ENCODE measurements at places on chromosomes 2 and 18. TPM values are rescaled to one million over a fixed set of nuclear protein-coding genes. Genes with fewer than 3 reads are reported as not detected.

Gene CCDC74B
- 3.0 TPM for total RNA-seq

Gene SLC5A7
- total RNA-seq = 0.05 TPM

DNA sequence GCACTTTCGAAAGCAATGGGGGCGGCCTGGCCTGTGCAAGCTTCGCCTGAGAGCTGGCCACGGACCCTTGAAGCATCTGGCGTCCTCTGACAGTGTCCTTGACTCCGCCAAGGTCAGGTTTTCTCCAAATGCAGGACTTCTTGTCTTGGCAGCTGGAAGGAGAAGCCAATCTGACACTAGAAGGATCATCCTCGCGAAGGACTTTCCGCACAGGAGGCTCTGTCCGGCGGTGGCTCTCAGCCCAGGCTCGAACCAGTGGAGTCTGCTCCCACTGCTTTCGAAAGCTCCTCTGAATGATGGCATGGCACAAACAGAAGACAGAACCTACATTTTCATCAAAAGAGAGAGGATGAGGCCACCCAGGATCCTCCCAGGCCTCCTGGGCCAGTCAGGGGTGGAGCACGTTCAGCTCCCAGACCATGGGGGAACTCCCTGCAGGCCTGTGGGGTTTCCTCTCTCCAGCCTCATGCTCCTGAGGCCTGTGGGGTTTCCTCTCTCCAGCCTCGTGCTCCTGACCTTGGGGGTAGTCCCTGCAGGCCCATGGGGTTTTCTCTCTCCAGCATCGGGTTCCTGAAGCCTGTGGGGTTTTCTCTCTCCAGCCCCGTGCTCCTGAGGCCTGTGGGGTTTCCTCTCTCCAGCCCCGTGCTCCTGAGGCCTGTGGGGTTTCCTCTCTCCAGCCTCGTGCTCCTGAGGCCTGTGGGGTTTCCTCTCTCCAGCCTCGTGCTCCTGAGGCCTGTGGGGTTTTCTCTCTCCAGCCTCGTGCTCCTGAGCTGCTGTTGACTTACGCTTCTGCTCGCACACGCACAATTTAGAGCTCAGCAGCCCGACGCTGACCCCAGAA lies 396.5 kb upstream of the SALL3 start:
- DNase-seq = no peak

DNA sequence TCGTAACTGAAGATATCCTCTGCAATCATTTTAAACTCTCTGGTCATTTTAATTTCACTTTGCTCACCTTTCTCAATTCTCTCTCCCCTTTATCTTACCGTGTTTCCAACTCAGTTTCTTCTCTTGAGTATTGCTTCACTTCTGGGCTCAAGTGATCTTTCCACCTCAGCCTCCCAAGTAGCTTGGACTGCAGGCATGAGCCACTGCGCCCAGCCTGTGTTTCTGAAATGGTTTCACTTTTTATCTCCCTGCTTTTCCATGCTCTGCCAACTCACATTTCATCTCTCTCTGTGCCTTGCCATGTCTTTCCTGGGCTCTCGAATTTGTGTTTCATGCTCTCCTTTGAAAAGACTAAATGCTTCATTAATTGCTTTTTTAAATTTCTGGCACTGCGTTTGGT lies 30.5 kb upstream of the TMEM131 start:
- DNase-seq = no peak

GRCh38 chr2:33298233-33298632 lies 178.2 kb upstream of the RASGRP3 start:
- peak; percentile 96 for DNase-seq

Gene TMEM198
- total RNA-seq = 3.8 TPM

- DNase-seq = no peak
Observed at GRCh38 chr2:240024766-240025165, 376 bp downstream of the NDUFA10 start.

DNA sequence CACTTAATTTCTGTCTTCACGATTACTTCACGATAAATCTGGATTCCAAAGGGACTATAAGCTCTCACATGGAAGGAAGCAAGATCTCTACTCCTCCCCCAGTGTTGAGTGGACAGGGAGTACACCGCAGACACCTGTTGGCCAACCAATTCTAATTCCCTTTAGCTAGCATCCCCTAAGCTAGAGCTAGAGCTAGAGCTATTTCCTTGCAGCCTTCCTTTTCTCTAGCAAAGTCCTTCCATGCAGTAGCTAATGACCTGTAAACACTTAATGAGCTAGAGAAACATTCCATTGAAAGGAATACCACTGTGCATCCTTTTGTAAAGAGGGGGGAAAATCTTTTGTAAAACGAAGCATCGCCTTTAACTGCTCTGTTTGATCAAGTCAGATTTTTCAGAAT lies 56.5 kb downstream of the BCL11A start:
- DNase-seq = no peak

DNA sequence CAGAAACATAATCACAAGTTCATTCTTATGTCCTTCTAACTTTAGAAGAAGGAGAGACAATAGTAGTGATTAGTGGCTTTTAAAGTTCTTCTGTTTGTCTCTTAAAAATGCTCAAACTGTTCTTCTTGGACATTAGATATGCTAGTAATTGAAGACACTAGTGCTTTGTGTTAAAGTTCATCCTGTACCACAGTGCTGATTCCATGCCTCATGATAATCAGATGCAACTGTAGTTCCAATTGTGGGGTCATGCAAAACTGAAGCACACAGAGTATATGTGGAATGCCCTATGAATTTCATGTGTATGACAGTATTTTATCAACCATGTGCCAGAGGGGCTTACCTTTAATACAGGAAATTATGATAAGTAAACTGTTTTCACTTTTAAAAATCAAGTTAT lies 11.4 kb upstream of the KCNJ13 start:
- no peak for DNase-seq

- DNase-seq = peak; percentile 80
Observed at GRCh38 chr2:23595601-23596251, 210.7 kb downstream of the KLHL29 start.

Gene MSTN
- not detected for total RNA-seq

DNA sequence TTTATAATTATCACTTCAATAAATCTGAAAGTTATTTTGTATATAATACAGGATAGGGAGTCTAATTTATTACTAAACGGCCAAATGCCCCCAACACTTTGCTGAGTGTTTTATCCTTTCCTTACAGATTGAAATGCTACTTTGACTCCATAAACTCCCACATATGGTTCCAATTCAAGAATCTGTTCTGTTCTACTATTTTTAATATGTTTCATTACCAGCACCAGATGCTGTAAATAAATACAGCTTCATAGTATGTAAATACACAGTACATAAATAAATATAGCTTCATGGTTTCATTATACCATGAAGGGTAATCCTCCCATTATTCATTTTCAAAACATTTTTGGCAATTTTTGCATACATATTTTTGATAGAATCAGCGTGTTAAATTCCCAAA lies 34.0 kb upstream of the MREG start:
- DNase-seq = no peak

Gene TRAF3IP1
- 17.8 TPM for total RNA-seq

GRCh38 chr2:148999451-148999921 lies 39.0 kb upstream of the LYPD6B start:
- no peak for DNase-seq

DNA sequence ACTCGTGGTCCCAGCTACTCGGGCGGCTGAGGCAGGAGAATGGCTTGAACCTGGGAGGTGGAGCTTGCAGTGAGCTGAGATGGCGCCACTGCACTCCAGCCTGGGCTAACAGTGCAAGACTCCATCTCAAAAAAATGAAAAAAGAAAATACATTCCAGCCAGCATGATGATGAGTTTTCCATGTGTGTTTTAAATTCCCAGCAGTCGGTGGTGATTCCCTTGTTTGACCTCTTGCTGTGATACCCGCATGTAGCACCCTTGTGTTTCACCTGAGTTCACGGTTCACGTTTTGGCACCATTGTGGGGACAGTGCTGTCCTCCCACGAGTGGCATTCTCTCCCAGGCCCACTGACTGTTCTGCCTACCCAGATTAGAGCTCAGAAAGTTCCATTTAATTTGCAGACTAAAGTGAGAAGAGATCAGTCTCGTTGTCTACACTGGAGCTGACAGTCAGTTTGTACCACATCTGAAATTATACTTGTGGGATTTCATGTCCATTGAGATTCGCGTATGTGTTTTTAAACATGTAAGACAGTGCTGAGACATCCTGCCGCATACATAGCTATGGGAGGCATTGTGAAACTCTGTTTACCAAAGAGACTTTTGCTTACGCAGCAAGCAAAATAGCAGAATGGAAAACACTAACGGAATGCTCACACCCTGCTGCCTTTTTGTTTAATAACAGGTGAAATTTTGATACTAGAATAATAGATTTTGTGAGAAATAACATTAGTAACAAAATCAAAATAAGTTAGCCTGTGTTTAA lies 157.1 kb downstream of the GBX2 start:
- no peak for DNase-seq

Gene ZNF804A
- total RNA-seq = 0.32 TPM

DNA sequence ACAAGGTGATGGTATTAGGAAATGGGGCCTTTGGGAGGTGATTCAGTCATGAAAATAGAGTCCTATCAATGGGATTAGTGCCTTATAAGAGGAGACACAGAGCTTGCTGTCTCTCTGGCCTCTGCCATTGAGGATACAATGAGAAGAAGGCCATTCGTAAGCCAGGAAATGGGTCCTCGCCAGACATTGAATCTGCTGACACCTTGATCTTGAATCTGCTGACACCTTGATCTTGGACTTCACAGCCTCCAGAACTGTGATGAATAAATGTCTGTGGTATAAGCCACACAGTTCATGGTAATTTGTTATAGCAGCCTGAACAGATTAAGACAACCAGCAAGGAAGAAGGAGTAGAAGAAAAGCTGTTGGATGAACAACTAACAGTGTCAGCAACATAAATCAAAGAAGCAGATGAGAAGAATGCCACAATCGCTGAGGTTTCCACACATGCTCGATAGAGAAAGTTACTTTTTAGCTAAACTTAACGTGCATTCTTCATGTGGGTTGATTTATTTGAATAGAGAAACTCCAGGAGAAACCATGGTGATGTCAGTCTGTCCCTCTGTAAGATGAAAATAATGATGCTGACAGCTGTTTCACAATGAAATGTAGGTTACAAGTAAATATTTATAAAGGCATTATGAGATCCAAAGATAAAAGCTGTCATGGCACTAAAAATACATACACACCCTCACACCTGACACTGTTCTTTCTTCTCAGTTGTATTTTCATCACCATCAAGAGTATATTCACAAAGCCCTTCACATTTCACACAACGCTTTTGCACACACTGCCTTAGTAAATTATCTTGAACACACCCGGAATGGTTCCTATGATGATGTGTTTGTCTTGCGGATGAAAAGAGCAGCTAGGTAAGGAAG lies 153.7 kb upstream of the NCK2 start:
- no peak for DNase-seq

DNA sequence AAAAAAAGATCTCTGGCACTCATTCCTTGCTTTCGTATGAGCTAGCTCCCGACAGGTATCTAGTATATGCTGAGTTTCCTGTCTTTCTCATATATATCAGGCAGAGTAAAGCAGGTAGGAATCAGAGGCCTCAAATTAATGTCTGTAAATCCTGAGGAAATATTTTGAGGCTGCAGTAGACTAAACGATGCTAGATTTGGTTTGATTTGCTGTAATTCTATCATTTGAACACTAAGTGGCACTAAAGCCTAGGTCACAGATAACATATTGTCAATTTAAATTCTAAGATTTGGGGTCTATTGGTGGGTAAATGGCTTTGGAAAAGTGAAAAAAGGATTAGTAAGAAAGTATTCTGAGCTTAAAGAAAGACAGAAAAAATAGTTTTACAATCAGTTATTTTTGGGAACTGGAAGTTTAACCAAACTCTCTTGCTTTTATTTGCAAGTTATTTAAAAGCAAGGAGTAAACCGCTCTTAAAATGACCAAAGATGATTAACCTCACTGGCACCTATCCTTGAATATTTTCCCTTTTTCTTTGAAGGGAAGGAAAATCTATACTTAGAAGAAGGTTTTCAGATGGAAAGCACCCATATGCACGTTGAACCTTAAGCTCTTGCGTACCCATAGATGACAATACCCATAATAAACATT lies 37.6 kb upstream of the SLC4A10 start:
- peak; percentile 29 for DNase-seq

Gene IGFBP2
- total RNA-seq = 944 TPM

Gene DAPL1
- not detected for total RNA-seq

DNA sequence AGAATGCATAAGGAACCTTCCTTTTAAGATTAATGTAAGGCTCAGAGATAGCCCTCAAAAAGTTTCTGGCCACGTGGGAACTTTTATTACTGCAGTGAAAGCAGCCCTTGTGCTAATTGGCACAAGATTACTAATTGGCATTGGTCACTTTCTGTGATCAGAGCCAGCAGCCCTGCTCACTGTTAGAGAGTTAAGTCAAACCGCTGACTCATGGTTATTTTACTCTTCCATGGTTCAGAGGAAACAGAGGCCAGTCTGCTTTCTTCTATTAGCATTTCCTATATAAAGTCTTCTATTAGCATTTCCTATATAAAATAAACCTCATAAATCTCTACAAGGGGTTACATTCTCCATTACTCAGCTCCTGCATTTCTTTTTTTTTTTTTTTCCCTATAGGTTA lies 1.5 kb upstream of the SLC35G4 start:
- no peak for DNase-seq

Gene TUBA3E
- total RNA-seq = not detected

GRCh38 chr2:27795093-27795834 lies 23.7 kb downstream of the MRPL33 start:
- no peak for DNase-seq

- DNase-seq = no peak
Observed at GRCh38 chr2:609881-610280, 67.3 kb downstream of the TMEM18 start.

GRCh38 chr2:199366406-199366805 lies 91.3 kb downstream of the SATB2 start:
- peak; percentile 63 for DNase-seq

- peak; percentile 10 for DNase-seq
Observed at GRCh38 chr2:177489719-177490301, 97.2 kb downstream of the AGPS start.

- DNase-seq = no peak
Observed at GRCh38 chr2:7071916-7072556, 154.8 kb downstream of the RNF144A start.

DNA sequence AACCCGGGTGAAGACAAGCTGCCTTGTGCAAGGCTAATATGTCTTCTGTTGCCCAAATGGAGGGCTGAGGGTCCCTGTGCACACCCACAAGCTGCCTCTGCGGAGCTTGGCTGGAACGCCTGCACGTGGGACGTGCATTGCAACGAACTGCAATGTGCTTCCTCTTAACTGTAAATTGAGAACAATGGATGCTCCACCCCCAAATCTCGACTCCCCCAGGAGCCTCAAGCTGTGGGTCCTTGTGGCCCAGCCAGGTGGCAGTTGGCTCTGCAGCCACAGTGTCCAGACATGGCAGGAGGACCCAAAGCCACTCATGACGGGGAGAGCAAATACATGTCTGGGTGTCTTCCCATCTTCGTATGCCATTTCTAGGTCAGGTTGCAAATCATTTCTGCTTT lies 90.1 kb downstream of the TWIST2 start:
- DNase-seq = no peak

GRCh38 chr18:75923169-75923568 lies 495.7 kb upstream of the SMIM21 start:
- peak; percentile 93 for DNase-seq

DNA sequence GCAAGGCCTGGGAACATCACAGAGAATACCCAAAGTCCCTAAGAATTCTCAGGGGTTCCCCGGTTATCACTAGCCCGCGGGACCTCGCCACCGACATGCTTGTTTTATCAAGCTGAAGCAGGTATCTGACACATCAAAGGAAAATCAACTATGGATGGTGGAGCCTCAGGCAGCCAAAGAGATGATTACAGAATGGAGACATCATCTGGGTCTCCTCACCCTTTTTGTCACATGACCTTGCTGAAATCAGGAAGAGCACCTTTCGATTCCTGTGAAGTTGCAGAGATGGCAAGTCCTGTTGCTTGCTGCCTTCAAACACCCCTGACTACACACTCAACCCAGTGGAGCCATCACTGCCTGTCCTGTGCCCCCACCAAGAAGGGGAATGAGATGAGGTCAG lies 19.2 kb upstream of the CAB39 start:
- DNase-seq = no peak

Gene SPATA3
- total RNA-seq = not detected

All from astrocyte (in vitro differentiated cells and primary cell).